ENCODE measurements at places on chromosomes 12 and 14.

- no peak for DNase-seq
Observed at GRCh38 chr14:62143245-62143644, 381.0 kb downstream of the SNAPC1 start.

DNA sequence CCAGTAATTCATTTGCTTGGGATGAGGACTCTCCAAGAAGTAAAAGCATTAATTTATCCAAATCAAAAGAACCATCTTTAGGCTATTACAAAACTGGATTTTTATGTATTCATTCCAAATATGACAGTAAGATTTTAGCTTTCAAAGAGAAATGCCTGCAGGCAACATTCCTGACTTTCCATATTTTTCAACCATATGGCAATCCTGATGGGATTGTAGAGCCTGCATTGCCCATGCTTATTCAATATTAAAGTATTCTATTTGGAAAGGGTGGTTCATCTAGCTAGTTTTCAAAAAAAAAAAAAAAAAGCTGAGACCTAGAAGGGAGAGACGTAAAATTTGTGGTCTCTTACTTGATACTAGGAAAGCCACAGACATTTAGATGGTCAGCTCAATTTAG lies 1253.7 kb downstream of the LRFN5 start:
- DNase-seq: no peak

DNA sequence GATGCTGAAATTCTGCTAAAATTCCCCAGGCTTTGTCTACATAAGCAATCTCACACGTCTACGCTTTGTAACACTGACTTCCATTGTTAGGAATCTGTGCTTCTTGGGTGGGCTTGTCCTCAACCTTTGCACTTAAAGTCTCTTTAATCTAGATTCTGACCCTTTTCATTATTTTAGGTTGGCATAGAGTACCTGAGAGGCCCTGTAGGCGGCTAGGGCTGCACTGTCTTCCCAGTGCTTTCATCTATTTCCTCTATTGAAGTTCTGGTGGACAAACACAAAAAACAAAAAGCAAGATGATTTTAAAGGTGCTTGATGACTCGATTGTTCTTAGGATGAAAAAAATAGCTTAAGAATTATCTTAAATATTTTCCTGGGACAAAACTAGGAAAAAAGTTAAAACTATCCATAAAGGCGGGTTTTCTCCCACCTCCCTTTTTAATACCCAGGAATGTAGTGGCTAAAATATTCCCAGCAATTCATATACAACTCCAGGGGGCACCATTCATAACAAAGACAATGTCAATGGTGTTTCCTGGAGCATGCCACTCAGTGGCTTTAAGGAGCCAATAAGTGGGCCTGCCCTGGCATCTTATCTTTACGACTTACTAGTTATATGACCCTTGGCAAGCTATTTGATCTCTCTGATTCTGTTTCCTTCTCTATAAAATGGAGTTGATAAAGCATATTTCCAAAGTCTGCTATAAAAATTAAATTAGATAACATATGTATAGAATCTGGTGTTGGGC lies 197.5 kb downstream of the STXBP6 start:
- no peak for DNase-seq

- no peak for DNase-seq
Observed at GRCh38 chr14:56273951-56274350, 155.7 kb downstream of the PELI2 start.

DNA sequence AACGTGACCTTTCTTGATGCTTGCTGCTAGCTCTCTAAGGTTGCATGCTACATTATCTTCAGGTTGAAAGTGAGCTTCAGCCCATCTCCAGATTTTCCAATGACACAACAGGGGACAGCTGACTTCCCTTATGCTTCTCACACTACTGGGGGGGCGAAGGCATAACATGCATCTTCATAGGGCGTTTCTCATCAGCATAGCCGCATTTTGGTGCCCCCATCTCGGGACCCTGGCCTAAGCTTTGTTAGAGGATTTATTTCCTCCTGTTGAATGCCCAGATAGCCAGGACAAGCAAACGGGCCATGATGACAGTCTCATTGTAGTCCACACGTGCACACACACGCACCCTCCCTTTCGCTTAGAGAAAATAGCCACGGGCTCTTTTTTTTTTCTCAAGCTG lies 30.7 kb downstream of the SSPN start:
- no peak for DNase-seq

DNA sequence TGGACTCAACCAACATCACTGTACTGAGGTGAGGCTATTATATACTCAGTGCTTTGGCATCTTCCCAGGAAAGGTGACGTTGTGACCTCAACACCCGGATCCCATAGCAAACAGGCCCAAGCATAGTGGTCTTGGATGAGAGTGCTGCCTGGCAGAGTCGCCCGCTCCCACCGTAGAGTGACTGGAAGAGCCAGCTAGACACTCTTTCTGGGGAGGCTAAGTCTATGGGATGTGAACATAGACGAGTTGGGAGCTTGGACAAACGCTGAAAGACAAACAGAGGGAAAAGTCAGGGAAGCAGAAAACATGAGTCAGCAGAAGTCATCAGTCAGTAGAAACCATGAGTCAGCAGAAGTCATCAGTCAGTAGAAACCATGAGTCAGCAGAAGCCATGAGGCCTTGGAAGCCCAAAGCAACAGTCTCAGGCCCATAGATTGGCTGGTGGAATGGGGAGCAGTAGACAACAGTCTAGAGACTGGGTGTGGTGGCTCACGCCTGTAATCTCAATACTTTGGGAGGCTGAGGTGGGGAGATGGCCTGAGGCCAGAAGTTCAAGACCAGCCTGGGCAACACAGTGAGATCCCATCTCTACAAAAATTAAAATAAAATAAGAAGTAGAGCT lies 66.4 kb upstream of the MAP1LC3B2 start:
- no peak for DNase-seq

DNA sequence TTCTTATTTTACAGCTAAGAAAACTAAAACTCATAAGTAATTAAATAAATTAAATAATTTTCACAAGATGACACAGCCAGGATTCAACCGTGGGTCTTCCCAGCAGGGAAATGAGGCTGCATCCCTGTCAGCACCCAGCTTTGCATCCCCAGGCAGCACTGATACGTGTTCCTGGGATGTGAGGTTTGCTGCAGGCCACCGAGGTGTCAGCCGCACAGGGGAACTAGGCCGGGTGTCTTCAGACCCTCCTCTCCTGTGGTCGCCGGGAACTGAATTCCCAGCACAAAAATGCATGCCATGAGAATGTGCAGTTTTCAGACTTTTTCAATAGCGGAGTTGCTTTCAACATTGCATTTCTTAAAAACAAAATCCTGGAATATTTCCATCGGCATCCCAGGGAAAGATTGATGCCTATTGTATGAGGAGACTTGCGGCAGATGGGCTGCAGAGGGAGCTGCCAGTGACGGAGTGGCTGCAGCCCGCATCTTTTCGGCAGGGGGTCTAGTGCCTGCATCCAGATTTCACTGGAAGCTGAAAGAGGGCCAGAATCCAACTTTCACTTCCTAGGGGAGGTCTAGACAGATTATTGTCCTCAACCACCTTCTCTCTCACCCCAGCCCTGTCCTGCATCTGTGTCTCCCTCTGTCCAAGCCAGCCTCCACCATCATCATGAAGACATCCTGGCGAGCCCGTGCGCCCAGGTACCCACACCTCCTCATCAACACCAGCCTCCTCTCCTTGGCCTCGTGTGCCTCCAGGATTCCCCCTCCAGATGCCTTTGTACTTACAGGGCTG lies 12.6 kb downstream of the LRTM2 start:
- no peak for DNase-seq

DNA sequence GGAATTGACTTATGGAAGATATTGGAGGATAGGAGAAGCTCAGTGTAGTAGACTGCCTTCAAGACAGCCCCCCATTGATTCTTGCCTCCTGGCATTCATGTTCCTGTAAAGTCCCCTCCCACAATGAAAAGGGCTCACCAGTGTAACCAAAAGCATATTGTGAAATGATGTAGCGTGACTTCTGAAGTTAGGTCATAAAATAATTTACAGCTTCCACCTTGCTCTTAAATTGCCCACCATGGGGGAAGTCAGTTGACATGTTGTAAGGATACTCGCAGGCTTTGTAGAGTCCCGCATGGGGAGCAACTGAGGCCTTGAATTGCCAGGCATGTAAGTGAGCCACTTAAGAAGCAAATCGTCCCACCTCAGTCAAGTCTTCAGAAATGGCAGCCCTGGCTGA lies 25.1 kb downstream of the GTSF1 start:
- DNase-seq: no peak

DNA sequence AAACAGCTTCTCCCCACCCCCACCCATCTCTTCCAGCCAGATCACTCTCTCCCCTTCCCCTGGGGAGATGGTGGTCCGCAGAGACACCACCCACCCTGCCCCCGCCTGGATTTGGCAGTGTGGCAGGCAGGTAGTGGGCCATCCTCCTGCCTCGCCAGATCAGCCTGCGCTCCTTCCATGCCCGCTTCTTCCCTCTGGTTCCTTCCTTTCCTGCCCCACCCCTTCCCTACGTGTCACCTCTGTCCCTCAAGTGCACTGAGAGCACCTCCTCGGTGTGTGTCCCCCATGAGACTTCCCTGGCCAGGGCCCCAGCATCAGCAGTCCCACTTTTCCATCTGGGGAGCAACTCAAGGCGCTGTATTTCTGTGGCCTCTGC lies 632 bp downstream of the NYNRIN start:
- DNase-seq: no peak

DNA sequence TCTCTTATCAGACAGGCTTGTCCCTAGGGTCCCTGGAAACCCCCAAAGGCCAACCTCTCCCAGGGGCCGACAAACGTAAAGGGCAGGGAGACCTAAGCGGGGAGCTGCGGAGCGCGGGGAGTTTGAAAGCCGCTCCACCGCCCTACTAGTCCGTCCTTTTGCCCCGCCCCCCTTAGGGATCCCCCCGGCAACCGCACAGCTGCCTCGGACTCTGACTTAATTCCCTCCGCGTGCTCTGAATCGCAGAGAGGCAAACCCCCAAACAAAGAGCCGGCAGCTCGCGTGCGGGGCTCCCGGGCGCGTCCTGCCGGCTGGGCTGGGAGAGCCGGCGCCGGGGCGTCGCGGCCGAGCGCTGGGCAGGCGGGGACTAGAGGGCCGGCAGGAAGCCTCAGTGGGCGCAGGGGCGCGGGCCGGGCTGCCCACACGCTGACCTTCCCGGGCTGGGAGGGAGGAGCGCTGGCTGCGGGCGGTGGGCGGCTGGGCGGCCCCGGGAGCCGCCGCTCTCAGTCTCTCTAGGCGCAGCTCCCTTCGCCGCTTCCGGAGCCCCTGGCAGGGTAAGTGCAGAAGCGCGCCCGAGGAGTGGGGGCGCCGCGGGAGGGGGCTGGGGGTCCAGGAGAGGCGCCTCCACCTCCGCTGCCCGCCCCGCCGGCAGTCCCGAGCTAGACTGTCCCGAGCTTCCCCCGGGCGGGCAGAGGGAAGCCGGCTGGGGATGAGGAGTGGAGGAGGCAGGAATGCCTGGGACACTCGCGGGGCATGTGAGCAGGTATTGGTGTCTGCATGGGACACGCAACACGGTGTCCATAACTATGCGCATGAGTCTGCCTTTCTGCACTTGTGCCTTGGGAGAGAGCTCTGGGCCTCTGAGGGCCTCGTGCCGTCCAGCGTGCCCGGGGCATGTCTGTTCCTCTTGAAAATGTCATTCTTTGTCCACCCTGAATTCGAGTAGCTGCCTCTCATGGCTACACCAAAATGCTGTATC lies at the start of gene TSPAN11:
Gene TSPAN11, plus strand, starts transcription at position 506 of the 979 bp plus-strand sequence. CDS start 27,244 bp downstream, outside the sequence.
- DNase-seq: peak; percentile 33

- DNase-seq: no peak
Observed at GRCh38 chr12:28390761-28391385, 200.6 kb downstream of the CCDC91 start.

- DNase-seq: no peak
Observed at GRCh38 chr12:3157581-3158323, 80.6 kb downstream of the TSPAN9 start.

GRCh38 chr12:39622306-39622705 lies 2.7 kb upstream of the ABCD2 start:
- DNase-seq: no peak

GRCh38 chr14:68977718-68978171 lies 1.4 kb downstream of the ACTN1 start:
- DNase-seq: no peak

DNA sequence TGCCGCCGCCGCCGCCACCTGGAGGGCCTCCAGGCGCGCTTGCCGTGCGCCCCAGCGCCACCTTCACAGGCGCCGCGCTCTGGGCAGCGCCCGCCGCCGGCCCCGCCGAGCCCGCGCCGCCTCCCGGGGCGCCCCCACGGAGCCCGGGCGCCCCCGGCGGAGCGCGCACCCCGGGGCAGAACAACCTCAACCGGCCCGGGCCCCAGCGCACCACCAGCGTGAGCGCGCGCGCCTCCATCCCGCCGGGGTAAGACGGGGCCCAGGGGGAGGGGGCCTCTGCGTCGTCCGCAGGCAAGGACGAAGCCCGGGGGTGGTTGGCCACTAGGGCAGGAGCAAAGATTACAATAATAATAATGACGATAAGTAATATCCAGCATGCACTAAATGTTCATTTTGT lies 21.3 kb downstream of the DTX1 start:
- no peak for DNase-seq

DNA sequence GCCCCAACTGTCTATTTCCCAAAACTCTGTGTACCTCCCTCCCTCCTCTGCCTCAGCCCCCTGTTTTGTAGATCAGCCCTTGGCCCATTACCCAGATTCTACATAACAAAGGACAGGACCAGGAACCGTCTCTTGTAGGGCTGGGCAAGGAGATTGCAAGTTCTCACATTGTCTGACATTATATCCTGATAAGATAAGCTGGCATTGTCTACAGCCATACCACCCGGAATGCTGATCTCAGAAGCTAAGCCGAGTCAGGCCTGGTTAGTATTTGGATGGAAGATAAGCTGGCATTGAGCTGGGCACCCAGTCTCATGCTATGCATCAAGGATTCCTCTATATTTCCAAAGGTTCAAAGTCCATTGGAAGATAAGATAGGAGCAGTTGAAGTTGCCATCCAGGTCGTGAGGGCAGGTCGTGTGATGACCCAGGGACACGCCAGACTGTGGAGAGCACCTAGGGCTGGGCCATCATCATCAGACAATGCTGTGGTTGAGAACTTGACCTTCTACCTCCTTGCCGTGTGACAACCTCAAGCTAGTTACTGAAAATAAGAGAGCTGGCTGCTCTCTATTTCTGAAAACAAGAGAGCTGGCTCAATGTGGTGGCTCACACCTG lies 29.5 kb downstream of the PHETA1 start:
- DNase-seq: no peak

All from head of caudate nucleus (tissue), 42 donors.